ENCODE measurements at places on chromosomes 11 and 22.
A peak's percentile ranks its signal among the peaks of the same experiment; 100 is the strongest.

DNA sequence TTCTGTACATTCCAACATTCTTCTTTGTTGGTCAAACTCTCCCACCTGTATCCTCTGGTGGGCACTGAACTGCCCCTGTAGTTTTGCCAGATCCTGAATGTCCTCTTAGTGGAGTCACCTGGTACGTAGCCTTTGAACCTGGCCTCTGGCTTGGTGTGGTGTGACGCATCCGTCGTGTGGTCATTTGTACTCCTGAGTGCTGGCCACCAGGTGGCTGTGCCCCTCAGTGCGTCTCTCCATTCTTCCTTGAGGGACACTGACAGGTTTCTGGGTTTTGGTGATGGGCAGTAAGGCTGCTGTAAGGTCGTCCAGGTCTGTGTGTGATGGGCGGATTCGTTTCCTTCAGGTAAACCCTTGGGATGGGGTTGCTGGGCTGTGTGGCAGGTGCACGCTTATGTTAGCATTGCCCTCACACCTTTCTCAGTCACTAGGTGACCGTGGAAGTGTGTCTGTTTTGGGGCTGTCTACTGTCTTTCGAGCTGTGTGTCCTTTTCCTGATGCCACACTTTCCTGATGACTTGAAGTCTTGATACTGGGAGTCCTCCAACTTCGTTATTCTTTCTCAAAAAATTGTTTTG, 13.6 kb upstream of the RANBP1 start:
- no peak overlapping the region for H3K4me3 ChIP-seq
- no peaks in the 10 kb centered on the region for H3K27me3 ChIP-seq
- H3K27ac ChIP-seq: peak overlapping the region; percentile 49
- H3K36me3 ChIP-seq: peaks cover 10% of the 10 kb centered on the region

- DNase-seq: no peak
- no peaks in the 10 kb centered on the region for H3K36me3 ChIP-seq
- no peak overlapping the region for H3K4me3 ChIP-seq
Measured at GRCh38 chr11:72309641-72310040, 65.7 kb upstream of the PHOX2A start.

GRCh38 chr11:61697764-61698163, 17.6 kb downstream of the DAGLA start:
- H3K36me3 ChIP-seq: no peaks in the 10 kb centered on the region
- H3K27ac ChIP-seq: no peak overlapping the region
- H3K4me3 ChIP-seq: no peak overlapping the region
- H3K27me3 ChIP-seq: peaks cover 6% of the 10 kb centered on the region
- peaks cover 31% of the 10 kb centered on the region for H3K4me1 ChIP-seq

DNA sequence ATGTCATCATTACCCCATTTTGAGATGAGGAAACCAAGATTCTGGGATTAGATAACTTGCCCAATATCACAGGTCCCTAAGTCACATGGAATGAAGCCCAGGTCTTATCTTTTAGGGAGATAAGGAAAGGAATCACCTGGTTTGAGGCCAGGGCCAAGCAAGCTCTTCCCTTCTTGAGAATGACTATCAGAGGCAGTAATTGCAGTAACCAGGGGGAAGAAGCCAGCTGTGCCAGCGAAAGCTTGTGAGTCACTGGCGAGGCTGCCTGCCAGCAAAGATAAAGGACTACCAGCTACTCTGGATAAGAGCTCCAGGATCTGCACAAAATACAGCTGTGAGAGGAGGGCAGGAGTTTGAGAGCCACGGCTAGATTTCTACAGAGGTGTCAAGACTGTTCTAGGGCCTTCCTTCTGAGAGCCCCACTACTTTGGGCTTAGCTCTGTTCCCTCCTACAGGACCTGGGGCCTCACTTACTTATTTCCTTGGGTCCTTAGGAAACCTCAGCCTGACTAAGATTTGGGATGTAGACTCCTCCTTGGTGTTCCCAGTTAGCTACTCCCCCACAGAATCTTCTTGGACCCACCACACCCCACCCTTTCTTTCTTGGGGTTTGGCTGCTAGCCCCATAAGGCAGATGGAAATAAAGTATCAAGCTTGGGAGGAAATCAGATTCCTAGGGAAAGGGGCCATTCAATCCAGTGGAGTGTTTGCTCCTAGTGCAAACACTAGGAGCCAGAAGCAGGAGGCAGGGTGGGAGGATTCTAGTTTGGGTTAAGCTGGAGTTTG, 9.7 kb upstream of the CCKBR start:
- H3K4me1 ChIP-seq: no peaks in the 10 kb centered on the region
- H3K27me3 ChIP-seq: no peaks in the 10 kb centered on the region
- no peaks in the 10 kb centered on the region for H3K36me3 ChIP-seq

GRCh38 chr22:46088541-46089311, 61.6 kb upstream of the PPARA start:
- no peak overlapping the region for H3K27ac ChIP-seq
- H3K4me3 ChIP-seq: no peak overlapping the region
- peaks cover 33% of the 10 kb centered on the region for H3K27me3 ChIP-seq
- no peaks in the 10 kb centered on the region for H3K36me3 ChIP-seq
- H3K4me1 ChIP-seq: no peaks in the 10 kb centered on the region

DNA sequence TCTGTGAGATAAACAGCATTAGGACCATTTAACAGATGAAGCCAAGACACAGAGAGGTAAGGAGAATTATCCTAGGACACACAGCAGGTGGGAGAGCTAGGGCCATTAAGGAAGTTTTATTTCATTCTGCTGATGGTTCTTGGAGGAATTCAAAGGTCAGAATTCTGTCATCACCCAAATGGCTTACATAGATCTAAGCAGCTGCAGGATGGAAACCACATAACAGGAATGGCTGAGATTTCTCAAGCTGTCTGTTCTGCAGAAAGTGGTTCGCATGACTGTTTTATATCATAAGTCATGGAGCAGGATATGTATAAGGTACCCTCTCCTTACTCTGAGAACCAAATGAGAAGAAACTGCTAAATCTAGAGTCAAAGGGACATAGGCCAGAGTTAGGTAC, 163.2 kb upstream of the NARS2 start:
- peaks cover 8% of the 10 kb centered on the region for H3K36me3 ChIP-seq
- H3K27me3 ChIP-seq: no peaks in the 10 kb centered on the region
- no peak overlapping the region for H3K4me3 ChIP-seq
- no peak for DNase-seq
- no peaks in the 10 kb centered on the region for H3K4me1 ChIP-seq

GRCh38 chr22:44365832-44366231, 53.1 kb upstream of the SHISAL1 start:
- H3K4me3 ChIP-seq: no peak overlapping the region
- no peak overlapping the region for H3K27ac ChIP-seq

- H3K27ac ChIP-seq: no peak overlapping the region
- peaks cover 3% of the 10 kb centered on the region for H3K4me1 ChIP-seq
- H3K36me3 ChIP-seq: no peaks in the 10 kb centered on the region
- DNase-seq: no peak
- no peaks in the 10 kb centered on the region for H3K27me3 ChIP-seq
Measured at GRCh38 chr11:130024361-130024760, 21.7 kb upstream of the PRDM10 start.

GRCh38 chr11:26276798-26277424, 55.0 kb upstream of the ANO3 start:
- H3K36me3 ChIP-seq: no peaks in the 10 kb centered on the region
- H3K27ac ChIP-seq: no peak overlapping the region
- H3K4me1 ChIP-seq: no peaks in the 10 kb centered on the region
- peak; percentile 52 for DNase-seq

DNA sequence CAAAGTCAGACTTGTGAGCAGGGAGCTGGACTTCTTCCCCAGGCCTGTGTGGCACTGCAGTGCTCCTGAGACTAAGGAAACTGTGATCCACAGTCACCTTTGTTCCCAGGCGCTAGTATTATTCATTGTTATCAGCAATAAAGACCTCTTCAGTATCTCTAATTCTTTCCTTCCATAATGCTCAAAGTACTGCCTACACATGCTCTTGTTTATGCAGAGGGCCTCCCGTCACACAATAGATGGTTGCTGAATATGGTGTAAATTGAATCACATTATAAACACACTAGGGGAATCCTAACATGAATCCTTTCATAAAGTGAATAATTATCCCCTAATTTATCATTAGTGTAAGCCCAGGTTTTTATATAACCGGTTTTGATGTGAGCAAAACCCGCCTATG, 493.3 kb downstream of the BUD13 start:
- DNase-seq: no peak
- H3K36me3 ChIP-seq: no peaks in the 10 kb centered on the region
- H3K27ac ChIP-seq: peak overlapping the region; percentile 1
- no peak overlapping the region for H3K4me3 ChIP-seq

GRCh38 chr11:128045094-128045725, 542.1 kb downstream of the ETS1 start:
- H3K27me3 ChIP-seq: no peaks in the 10 kb centered on the region
- peaks cover 4% of the 10 kb centered on the region for H3K4me1 ChIP-seq
- no peaks in the 10 kb centered on the region for H3K36me3 ChIP-seq

- H3K36me3 ChIP-seq: peaks cover 14% of the 10 kb centered on the region
- H3K4me3 ChIP-seq: no peak overlapping the region
- H3K27ac ChIP-seq: no peak overlapping the region
- no peak for DNase-seq
- peaks cover 25% of the 10 kb centered on the region for H3K4me1 ChIP-seq
- no peaks in the 10 kb centered on the region for H3K27me3 ChIP-seq
Measured at GRCh38 chr22:31584804-31585160, 77.2 kb downstream of the PISD start.

DNA sequence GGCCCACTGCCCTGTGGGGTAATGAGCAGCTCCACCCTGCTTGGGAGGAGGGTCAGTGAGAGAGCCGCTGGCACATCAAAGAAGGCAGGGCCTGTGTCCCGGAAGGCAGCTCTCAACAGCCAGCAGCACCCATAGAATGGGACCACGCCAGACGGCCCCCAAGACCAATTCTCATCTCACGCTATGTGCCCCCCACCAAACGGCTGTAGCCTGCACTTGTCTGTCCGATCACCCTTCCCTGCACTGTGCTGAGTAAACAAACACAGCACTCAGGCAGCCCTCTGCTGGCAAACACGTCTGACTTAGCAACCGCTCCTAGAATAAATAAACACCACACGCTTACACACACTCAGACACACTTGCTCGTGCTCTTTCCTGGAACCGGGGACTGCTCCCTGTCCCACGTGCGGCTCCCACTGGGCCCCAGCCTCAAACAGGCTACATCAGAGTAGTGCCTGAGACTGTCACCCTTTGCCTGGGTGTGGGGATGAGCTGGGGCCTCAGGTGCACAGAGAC, 53.2 kb upstream of the CDON start:
- peaks cover 5% of the 10 kb centered on the region for H3K27me3 ChIP-seq
- peaks cover 22% of the 10 kb centered on the region for H3K4me1 ChIP-seq
- H3K36me3 ChIP-seq: no peaks in the 10 kb centered on the region

GRCh38 chr11:86593833-86594232, 78.6 kb downstream of the ME3 start:
- H3K4me1 ChIP-seq: peaks cover 24% of the 10 kb centered on the region
- H3K36me3 ChIP-seq: no peaks in the 10 kb centered on the region

DNA sequence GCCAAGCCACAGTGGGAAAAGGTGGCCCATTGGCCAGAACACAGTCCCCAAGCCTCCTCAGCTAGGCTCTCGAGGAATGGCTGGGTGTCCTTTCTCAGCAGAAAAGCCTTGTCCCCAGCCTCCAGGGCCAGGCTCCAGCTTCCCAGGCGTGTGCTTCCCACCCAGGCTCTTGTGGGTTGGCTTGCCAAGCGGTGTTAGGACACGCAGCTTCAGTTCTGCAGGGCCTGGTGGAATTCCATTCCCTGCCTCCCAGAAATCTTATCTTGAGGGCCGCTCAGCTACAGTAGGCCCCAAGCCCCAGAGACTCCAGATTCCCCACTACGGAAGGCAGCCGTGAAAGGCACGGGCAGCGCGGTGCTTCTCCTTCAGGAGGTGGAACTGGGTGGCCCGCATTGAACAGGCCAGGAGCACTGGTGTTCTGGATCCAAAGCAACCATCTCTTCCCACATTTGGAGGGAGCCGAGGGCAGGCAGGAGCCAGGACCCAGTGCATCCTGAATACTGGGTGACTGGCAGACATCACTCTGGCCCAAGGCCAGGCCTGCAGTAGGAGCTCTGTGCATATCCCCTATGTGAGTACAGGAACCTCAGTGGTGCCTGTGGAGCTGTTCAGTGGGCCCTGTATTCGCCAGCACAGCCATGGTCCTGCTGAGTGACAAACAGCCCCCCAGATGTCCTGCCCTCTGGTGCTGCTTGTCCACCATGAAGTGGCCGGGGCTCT, 16.7 kb upstream of the KCNQ1OT1 start:
- no peak overlapping the region for H3K27ac ChIP-seq
- peaks cover 18% of the 10 kb centered on the region for H3K4me1 ChIP-seq
- no peak overlapping the region for H3K4me3 ChIP-seq
- DNase-seq: no peak
- H3K36me3 ChIP-seq: no peaks in the 10 kb centered on the region
- peaks cover 6% of the 10 kb centered on the region for H3K27me3 ChIP-seq

- H3K36me3 ChIP-seq: peaks cover 39% of the 10 kb centered on the region
- H3K4me3 ChIP-seq: no peak overlapping the region
- no peaks in the 10 kb centered on the region for H3K27me3 ChIP-seq
- DNase-seq: no peak
Measured at GRCh38 chr11:93734427-93735222, 6.7 kb downstream of the TAF1D start.

GRCh38 chr11:23554002-23554401, 693.7 kb upstream of the CCDC179 start:
- no peaks in the 10 kb centered on the region for H3K27me3 ChIP-seq
- DNase-seq: no peak
- peaks cover 3% of the 10 kb centered on the region for H3K4me1 ChIP-seq
- H3K36me3 ChIP-seq: no peaks in the 10 kb centered on the region
- H3K27ac ChIP-seq: no peak overlapping the region

DNA sequence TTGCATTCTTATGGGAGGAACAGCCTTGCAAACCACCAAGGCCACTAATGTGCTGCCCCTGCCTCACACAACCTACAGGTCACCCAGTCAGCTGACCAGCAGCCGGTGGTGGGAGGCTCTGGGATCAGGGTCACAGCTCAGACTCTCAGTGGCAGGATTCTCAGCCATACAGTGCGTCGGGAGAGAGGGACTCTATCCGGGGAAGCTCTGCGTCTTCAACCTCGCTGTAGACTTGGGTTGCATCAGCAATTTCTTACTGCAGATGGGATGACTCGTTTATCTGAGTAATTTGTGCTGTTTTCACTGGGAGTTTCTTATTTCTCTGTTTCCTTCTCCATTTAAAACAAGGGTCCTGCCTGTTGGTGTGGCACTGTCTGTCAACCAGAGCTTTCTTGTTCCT, 257.7 kb downstream of the TBC1D22A start:
- no peak overlapping the region for H3K4me3 ChIP-seq
- H3K27ac ChIP-seq: no peak overlapping the region
- no peak for DNase-seq
- peaks cover 15% of the 10 kb centered on the region for H3K36me3 ChIP-seq
- H3K27me3 ChIP-seq: no peaks in the 10 kb centered on the region

- H3K27me3 ChIP-seq: no peaks in the 10 kb centered on the region
- peaks cover 20% of the 10 kb centered on the region for H3K4me1 ChIP-seq
- no peak overlapping the region for H3K27ac ChIP-seq
- no peak for DNase-seq
- H3K36me3 ChIP-seq: no peaks in the 10 kb centered on the region
Measured at GRCh38 chr22:26748845-26749244, 91.5 kb downstream of the MIAT start.

All from progenitor cell of endocrine pancreas (in vitro differentiated cells).